ENCODE measurements at places on chromosomes 3 and 15.
A peak's percentile ranks its signal among the peaks of the same experiment; 100 is the strongest.

GRCh38 chr3:193585530-193585929 lies 7.5 kb upstream of the OPA1 start:
- no peak for DNase-seq

DNA sequence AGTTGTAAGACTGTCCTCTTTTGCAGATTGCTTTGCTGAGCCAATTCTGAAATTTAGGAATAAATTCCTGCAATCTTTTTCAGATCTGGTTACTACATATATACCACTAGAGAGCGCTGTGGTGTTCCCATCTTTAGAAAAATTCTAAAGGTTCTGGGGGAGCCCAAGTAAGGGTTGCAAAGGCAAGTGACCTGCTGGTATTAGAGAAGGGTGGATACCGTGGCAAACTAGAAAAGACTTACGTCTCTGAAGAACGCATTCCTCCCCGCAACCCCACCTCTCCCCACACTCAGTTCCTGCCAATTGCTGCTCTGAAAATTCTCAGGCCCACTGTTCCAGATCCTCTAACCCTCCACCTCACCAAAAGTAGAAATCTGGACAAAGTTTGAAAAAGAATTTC lies 48.5 kb downstream of the EFHB start:
- DNase-seq, result peak; percentile 35

DNA sequence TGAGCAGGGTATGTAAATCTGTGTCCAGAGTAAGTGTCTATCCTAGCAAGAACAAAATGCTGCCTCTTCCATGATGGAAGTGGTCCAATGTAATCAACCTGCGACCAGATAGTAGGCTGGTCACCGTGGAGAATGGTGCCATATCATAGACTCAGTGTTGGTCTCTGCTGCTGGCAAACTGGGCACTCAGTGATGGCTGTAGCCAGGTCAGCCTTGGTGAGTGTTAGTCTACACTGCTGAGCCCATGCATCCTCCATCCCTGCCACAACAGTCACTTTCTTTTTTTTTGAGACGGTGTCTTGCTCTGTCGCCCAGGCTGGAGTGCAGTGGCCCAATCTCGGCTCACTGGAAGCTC lies 69.3 kb downstream of the CHRD start:
- no peak for DNase-seq

DNA sequence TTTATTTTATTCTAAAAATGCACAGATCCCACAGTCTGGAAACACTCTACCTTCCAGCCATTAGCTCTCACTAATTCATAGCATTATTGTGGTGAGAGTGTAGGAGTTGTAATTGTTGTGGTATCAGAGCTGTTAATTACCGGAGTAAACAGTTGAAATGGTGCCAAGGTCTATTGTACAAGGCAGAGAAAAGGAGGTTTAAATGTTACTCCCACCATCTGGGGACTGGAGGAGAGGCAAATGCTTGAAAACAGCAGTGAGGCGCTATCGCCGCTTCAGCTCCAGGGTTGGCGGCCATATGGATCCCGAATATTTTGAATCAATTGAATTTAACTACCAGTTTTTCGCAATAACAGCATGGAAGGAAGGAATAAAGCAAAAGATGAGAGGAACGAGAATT lies 113.1 kb upstream of the C15orf61 start:
- no peak for DNase-seq

- DNase-seq, result no peak
These were observed 92.1 kb downstream of the IGF2BP2 start for GRCh38 chr3:185732782-185733181.

DNA sequence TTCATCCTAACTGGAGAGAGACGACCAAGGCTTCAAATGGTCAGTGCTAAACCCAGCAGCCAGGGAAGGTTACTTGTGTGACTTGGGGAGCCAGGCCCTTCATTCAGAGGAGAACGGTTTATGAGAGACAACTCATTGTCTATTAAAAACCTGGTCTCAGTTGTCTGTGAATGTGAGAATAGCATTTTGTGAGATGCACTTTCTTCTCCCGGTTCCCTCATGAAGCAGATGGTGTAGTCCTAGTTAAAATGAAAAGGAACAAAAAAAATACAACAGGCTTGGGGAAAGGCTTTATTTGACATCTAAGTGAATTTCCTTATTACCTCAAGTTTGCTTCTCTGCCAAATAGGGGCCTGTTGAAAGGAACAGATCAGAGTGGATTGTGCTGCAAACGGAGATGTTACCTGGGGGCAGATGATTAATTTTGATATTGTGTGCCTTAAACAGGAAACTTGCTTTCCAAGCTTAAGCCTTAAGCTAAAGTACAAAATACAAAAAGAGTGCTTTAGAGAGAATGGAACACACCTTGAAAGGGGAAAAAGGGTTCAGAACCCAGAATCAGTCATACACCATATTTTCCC lies 202.7 kb upstream of the BHLHE40 start:
- no peak for DNase-seq

DNA sequence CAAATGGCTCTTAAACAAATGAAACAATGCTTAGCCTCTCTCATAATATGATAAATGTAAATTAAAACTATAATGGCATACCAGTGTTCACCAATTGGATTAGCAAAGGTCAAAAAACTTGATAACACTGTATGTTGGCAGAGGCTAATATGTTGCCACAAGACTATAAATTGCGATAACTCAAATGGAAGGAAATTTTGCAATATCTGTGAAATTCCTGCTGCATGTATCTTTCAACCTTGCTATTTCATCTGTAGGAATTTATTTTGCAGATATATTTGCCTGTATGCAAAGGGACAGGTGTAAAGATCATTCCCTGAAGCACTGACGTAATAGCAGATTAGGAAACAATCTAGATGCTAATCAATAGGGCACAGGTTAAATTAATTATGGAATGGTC lies 191.4 kb upstream of the EIF1B start:
- no peak for DNase-seq

GRCh38 chr3:136932978-136933772 lies 24.6 kb upstream of the IL20RB start:
- no peak for DNase-seq

- peak; percentile 32 for DNase-seq
These were observed 432 bp upstream of the RAD54L2 start for GRCh38 chr3:51538115-51538458.

DNA sequence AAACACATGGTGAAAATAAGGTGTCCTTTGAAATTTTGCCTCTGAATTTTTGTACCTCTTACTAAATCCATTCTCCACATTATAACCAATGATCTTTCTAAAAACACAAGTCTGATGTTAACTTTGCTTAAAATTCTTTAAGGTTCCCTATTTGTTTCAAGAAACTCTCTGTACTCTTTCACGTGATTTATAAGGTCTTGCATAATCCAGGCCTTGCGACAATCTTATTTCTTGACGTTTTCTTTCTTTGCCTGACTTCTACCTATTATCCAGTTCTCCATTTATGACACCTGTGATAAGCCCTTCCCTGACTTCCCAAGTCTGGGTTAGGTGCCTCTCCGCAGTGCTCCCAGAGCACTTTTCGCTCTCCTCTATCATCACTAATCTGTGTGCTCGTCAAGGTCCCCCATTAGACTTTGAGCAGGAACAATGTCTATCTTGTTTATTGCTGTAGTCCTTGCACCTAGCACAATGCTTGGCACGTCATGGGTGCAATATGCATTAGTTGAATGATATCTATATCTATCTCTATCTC lies 24.3 kb upstream of the KPNA1 start:
- DNase-seq, result no peak

DNA sequence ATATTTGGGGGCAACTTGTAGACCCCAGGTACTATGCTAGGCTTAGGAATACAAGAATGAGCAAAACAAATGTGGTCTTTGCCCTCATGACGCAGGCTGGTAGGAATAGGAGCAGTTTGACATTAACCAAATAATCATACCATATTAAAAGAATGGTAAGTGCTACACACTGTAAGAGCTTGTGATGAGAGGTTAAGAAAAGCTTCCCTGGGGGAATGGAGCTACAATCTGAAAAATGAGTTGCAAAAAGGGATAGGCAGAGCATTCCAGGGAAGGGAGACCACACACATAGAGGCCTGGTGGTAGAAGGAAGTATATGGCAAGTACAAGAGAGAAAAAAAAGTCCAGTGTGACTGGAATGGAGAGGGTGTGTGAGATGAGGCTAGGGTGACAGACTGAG lies 37.3 kb downstream of the TMOD3 start:
- DNase-seq, result no peak

DNA sequence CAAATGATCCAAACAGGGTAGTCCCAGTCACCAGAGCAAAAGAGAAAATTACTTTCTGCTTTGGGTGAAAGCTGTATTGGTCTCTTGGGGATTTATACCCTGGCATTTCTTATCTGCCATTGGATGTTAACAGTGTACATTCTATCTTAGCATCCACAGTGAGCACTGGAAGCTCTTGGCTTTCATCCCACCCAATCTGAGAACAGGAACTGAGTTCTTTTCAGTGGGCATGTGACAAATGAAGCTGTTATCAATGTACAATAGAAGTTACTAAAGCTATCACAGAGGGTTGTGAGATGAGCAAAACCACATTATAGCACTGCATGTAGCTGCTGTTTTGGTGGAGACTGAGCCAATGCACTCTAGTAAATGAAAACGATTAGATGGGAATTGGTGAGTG lies 300.7 kb downstream of the TUSC7 start:
- no peak for DNase-seq

- DNase-seq, result no peak
These were observed 38.0 kb upstream of the ATP11B start for GRCh38 chr3:182755308-182755707.

DNA sequence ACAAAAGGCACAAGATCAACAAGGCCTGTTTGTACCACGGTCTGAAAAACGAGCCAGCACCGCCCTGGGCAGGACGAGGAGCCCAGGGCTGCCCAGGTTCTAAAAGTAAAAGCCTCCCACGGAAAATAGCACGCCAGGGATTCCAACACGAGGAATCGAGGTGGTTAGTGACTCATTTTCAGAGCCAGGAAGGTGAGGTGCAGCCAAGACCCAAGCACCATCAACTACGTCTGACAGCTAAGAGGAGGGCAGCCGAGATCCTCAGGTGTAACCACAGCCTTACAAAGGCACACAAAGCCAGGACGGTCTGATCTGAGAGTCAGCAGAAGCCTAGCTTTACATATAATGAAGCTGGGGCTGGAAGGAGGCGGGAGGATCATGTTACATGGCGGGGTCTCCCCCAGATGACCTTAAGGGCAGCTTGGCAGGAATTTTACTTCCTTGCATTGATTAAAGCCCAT lies 52.5 kb downstream of the ATP10A start:
- no peak for DNase-seq

GRCh38 chr3:167602041-167602440 lies 51.7 kb downstream of the WDR49 start:
- no peak for DNase-seq

DNA sequence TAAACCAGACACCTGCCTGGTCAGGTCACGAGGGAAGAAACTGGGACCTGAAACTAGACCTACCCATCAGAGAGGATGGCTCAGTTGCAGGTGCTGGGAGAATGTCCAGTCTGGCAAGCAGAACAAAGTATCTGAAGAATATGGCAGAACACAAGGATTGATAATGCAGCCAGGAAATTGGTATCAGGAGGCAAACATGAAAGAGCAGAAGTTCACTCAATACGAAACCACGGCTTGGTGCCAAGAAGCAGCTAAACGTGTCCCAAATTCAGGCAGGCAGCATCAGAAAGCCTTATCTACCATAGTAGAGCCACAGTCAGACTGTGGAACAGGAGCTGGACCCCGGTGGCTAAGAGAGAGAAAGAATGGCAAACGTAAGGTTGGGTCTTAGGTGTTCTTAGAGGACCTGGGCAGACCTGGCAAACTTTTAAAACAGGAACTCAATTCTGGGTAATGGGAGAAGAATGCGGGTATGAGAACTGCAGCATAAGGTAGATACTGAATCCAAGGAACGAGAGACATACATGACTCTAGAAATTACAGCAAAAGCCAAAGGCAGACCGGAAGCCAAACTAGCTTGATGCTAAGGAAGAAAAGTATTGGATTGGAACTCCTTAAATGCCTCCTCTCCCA lies 169.0 kb upstream of the NECTIN3 start:
- DNase-seq, result no peak

- DNase-seq, result peak; percentile 79
These were observed 2.9 kb upstream of the FAM43A start for GRCh38 chr3:194682694-194683310.

- DNase-seq, result no peak
These were observed 6.2 kb upstream of the EPHA3 start for GRCh38 chr3:89101251-89101650.
